NCI-H187 treated with DMSO at 0.1 percent for 48 hours (cell line): ENCODE measurements at places on chromosomes 4 and X.
A peak's percentile ranks its signal among the peaks of the same experiment; 100 is the strongest.

DNA sequence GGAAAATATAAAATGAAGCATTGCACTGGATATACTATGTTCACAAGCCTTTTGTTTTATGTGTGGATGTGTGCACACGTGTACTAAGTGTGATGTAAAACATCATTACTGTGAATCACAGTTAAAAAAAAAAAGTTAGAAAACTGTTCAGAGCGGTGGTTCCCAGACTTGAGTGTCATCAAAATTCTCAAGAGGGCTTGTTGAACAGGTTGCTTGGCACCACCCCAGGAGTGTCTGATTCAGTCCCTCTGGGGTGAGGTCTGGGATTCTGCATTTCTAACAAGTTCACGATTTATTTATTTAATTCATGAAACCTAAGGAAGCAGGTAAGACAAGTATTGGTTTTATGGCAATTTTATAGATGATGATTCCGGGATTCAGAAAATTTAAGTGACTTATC lies 1.8 kb downstream of the CENPU start:
- peak; percentile 4 for DNase-seq

- no peak for DNase-seq
These were observed 47.3 kb upstream of the NSG1 start for GRCh38 chr4:4339504-4340085.

- no peak for DNase-seq
These were observed 79.8 kb downstream of the SPANXN3 start for GRCh38 chrX:143437439-143437838.

- DNase-seq = no peak
These were observed 8.4 kb upstream of the RXFP1 start for GRCh38 chr4:158513256-158513655.
